Dermis blood vessel endothelial cell (primary cell): ENCODE measurements at places on chromosomes 2 and 18.
A peak's percentile ranks its signal among the peaks of the same experiment; 100 is the strongest.

GRCh38 chr18:6752202-6752860 lies 22.8 kb downstream of the ARHGAP28 start:
- DNase-seq = peak; percentile 24

DNA sequence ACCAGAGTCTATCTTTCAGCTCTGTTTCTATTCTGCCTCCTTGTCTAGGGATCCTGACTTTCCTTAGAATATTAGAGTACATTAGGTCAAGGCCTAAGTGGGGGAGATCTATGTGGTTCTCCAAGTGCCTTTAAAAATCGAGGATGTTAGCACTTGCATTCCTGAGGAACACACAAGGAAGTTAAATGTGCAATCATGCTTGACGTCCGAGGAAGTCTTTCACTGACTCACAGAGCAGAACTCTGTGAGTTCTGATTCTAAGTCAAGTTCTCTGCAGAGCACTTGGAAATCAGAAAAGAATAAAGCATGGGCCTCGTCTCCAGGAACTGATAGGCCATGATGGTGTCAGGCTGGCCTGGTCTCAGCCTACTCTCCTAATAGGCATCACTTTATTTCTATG lies 17.2 kb downstream of the FHOD3 start:
- DNase-seq = peak; percentile 22

- no peak for DNase-seq
These were observed 154.8 kb downstream of the ZEB2 start for GRCh38 chr2:144364944-144365738.

DNA sequence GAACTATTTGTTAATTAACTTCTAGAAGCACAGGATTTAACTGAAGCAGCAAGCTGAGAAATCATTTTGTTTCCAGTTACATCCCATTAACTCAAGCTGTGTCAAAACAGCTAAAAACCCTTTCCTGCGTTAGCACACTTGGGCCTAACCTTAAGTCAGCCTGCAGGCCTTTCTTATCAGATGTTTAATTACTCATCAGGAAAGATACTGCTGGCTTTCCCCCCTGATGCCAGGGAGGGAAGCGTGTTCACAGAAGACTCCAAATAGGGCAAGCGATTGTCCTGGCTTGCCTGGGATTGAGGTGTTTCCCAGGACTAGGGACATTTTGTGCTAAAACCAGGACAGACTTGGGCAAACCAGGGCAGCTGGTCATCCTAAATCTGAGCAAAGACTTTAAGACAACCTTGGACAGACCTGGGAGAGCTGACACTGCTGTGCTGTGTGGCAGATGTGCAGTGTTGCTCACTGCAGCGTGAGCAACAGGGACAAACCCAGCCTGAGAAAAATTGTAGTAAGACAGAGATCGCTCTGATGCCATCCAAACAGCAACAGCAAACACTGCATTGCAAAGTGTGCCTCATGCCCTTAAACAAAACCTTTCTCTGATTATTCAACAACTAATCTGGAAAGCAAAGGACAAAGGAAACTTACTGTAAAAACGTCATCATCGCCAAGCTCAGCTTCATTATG lies 100.9 kb downstream of the SPRED2 start:
- DNase-seq = no peak

DNA sequence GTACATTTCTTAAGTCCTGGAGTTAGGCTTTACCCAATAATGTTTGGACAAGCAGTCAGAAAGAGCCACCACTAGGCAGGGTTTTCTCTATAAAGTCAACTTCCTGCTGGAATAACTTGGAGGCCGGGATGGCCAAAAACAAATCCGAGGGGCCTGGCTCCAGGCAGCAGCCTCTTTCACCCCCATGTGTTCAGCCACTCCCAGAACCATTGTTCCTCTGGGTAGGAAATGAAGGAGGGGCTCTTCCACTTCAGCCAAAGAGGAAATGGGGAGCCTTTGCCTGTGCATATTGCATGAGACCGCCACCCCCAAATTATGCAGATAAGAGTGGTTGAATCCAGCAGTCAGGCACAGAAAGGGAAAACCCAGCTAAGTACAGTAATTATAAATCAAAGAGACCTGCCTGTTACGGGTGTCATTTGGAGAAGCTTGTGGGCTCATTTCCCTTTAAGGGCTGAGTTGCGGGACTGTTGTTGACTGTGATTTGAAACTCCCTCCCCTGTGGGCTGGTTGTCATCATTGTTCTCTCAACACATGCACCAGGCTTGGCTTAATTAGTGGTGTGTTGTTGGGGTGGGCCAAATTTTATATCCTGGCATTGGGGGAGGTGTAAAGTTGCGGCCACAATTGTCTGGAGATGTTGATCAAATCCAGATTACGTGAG lies 212.8 kb upstream of the SOX11 start:
- DNase-seq = no peak

DNA sequence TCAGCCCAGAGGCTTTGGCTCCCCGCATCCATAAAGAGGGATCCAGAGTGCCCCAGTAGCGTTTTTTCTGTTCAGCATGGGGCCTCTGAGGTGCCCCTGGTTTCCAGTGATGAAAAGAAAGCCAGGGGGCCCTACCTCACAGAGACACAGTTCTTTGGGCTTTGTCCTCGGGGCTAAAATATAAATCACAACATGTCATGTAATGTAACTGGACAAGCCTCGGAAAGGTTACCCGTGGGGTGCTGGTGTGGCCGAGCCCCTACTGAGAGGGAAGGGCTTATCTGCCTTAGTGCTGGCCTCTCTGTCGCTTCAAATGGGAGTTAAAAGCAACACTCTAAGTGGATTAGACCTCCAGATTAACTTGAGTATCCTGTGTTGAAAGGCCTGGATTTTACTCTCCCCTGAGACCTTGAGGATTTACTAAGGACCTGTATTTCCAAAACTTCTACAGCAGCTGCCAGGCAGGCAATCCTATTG lies 251.6 kb upstream of the APCDD1 start:
- no peak for DNase-seq

DNA sequence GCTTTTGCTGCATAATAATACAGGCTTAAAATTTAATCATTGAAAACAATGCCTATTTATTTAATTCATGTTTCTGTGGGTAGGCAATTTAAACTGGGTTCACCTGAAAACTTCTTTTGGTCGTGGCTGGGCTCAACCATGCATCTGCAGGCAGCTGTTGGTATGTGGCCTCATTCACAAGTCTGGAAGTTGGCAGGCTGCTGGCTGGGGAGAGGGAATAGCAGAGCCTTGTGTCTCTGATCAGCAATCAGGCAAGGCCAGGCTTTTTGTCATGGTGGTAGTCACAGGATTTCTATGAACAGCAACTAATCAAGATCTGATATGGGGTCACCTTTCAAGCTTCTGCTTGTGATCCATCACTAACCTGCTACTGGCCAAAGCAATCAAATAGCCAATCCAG lies 130.1 kb upstream of the KCNJ3 start:
- no peak for DNase-seq

DNA sequence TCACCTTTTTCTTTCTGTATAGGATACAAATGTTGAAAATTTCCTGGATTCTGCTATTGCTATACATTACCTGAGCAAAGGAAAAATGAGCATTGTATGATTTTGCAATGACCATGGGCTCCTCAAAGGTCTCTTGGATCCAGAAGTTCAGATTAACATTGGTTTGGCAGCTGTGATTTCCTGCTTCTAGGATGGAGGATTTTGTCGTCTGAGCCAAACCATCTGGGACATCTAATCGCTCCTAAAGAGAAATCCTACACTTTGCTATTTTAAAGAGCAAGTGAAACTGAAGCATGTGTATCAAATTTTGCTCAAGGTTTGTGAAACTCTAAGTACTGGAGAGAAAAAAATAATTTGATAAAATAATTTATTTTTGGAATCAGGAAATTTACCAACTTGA lies 115.1 kb upstream of the ST6GAL2 start:
- DNase-seq = no peak

- peak; percentile 10 for DNase-seq
These were observed 61.2 kb downstream of the MOGAT1 start for GRCh38 chr2:222732489-222733178.

- no peak for DNase-seq
These were observed 2.7 kb upstream of the NPC1 start for GRCh38 chr18:23588836-23589560.

DNA sequence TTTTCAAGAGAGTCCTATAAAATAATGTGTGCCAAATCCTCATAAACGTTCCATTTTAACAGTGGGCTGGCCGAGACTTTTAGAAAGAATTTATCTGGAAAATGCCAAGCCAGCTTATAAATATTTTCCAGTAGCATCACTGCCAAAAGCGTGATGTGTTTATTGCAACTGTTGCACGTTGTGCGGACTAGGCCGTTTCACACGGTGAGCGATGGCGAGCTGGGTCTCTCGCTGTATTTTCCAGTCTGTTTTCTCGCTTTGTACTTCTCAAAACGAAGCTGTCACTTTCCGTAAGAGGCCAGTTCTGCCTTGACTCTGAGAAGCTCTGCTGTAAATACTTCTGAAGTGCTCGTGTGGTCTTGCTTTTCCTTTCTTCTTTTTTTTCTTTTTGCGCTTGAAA lies 65.0 kb upstream of the ZNF236 start:
- DNase-seq = no peak

GRCh38 chr2:238839428-238839827 lies 8.5 kb upstream of the TWIST2 start:
- DNase-seq = peak; percentile 25

DNA sequence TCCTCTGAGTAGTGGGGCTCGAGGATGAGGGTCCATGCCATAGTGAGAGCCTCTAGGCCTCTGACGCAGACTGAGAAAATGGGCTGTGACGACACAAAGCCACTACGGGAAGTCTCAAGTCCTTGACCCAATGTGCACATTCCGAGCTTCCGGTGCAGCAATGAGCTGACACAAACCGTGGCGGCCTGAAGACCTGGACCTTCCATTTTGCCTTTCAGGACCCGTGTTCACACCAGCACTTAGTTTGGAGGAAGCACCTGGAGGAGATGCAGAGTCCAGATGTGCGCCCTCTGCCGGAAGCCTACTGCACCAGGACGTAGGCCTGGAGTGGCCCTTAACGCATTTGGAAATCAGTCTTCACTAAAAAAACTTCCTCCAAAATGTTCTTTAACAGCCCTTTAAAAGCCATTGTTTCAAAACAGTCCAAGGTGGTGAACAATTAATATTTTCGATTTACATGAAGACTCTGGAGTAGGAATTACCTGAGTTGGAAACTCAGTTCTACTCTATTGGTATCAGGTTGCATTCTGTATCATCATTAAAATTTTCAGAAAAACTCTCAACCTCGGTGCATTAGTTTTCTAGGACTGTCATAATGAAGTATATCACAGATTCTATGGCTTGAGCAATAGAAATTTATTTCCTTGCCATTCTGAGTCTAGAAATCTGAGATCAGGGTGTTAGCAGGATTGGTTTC lies 33.9 kb downstream of the BMP10 start:
- DNase-seq = peak; percentile 93

- DNase-seq = peak; percentile 16
These were observed 23.7 kb downstream of the CYP27A1 start for GRCh38 chr2:218805627-218806026.

DNA sequence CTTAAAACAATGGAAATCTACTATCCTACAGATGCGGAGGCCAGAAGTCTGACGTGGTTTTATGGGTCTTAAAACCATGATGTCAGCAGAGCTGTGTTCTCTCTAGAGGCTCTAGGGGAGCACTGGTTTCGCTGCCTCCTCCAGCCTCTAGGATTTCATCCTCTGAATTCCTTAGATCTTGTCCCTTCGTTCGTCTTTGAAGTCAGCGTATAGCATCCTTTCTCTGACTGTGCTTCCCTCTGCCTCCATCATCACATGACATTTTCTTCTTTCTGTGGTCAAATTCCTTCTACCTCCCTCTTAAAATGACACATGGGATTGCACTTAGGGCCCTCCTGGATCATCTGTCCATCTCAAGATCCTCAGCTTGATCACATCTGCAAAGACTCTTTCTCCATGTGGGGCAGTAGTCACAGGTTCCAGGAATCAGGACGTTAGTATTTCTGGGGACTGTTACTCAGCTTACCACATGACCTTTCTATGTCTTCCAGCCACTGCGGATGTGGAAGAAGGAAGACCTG lies 22.7 kb upstream of the NCK2 start:
- DNase-seq = no peak

- no peak for DNase-seq
These were observed 58.0 kb downstream of the ZNF519 start for GRCh38 chr18:14074187-14074586.

DNA sequence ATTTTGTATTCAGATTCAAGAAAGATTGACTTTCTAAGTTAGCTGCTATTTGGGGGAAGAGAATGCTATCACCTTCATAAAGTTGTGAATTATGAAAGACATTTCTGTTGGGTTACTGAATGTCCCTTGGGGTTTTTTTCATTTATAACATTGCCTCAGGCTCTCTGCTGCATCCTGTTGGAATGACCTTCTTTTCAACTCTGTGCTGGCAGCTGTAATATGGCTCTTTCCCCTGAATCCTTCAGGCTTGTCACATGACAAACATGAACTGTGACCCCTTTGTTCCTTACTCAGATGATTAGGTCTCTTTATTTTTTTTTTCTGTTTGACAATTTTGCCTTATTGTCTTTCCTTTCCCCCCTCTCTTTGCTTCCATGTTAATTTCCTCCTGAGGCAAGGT lies 159.8 kb downstream of the TAF4B start:
- DNase-seq = peak; percentile 85
